Stimulated activated CD8-positive, alpha-beta memory T cell treated with anti-CD3 and anti-CD28 coated beads, Interleukin-15, amount 100 ng/mL, for 24 hours (primary cell): ENCODE measurements at places on chromosomes 2 and 18.

DNA sequence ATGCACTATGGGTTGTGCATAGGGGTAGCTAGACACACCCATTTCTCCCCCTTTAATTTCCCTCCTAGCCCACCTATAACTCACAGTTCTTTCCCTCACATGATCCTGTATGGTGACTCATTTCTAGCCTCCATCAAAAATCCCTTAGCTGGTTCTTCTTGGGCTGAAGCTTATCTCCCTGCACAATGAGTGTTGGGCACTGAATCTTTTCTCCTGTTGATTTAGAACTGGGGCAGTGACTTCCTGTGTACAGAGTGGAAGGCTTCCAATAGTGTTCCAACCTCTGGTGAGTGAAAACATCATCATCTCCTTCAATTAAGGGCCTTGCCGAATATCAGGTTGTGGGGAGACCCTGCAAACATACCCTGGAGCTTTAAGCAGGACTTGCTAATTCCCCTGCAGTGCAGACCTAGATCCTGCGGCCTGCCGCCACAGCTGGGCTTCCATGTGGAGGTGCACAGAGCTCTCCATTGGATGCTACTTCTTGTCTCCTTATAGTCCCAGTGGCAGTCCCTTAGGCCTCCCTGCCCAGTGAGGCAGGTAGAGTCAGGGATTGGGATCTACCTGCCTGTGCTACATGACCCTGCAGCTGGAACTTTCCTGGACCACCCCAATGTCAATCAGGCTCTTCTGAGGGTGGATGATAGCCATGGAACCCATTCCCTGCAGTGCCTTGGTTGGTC, 121.8 kb downstream of the PLB1 start:
- no peak for DNase-seq

GRCh38 chr2:195202163-195202845, 454.7 kb upstream of the SLC39A10 start:
- DNase-seq: no peak

- DNase-seq: no peak
Observed at GRCh38 chr2:54915101-54915500, 135.2 kb downstream of the RTN4 start.

GRCh38 chr2:72827966-72828646, 2.3 kb upstream of the EXOC6B start:
- DNase-seq: no peak

DNA sequence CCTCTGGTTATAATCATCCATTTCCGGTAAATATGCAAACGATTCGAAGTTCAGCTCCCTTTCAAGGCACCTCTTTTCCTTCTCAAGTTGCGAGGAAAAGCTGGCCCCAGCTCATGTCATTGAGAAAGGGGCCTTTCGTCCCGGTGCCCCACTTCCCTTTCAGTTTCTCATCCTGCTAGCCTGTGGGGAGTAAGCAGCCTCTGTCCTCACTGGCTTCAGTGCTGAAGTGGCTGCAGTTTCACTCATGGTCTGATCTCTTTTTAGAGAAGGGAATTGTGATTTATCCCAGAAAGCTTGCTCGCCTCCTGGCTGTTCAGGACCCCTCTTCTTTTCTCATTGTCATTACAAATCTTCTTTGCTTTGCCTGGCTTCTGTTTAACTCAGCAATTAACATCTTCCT, 207.5 kb downstream of the NR4A2 start:
- no peak for DNase-seq

- no peak for DNase-seq
Observed at GRCh38 chr2:237752761-237753165, 45.8 kb upstream of the RBM44 start.

DNA sequence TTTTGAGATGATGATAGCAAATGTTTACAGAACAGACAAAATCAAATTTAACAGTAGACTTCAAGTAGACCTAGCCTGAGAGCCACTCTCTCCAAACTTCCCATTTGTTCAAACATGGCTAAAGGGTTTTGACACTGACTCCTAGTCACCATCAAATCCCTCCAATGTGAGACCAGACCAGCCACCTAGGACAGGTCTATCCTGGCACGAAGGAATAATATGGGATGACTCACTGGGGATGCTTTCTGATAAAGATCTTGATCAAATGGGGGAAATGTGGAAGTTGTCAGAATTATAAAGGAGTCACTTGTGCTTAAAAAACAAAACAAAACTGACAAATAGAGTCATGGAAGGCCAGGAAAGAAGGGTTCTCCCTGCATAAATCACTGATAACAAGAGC, 95.7 kb downstream of the EDAR start:
- no peak for DNase-seq

GRCh38 chr2:65379721-65380171, 52.7 kb downstream of the SPRED2 start:
- no peak for DNase-seq

GRCh38 chr18:27214831-27215230, 29.7 kb upstream of the CHST9 start:
- DNase-seq: no peak

DNA sequence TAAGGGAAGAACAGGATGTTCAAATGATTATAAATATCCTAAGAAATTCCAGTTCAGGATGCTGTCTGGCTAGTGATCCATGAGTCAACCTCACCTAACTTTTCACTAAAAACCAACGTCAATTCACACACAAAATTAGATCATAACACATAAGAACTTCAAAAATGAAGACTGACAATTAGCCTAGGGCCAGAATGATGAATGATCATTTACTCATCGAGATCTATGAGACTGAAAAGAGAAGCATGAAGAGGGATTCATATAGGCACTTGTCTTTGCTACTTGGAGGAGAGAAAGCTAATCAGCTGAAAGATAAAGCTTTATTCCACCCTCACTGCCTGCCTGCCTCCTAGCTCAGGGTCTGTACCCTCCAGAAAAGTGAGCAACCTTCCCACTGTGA, 29.8 kb downstream of the ADD2 start:
- DNase-seq: no peak

GRCh38 chr2:231001921-231002320, 6.0 kb downstream of the SPATA3 start:
- DNase-seq: no peak
